Activated CD4-positive, alpha-beta memory T cell treated with anti-CD3 and anti-CD28 coated beads for 36 hours (primary cell): ENCODE measurements at places on chromosomes 16 and 17. TPM values are rescaled to one million over a fixed set of nuclear protein-coding genes. Genes with fewer than 3 reads are reported as not detected.

DNA sequence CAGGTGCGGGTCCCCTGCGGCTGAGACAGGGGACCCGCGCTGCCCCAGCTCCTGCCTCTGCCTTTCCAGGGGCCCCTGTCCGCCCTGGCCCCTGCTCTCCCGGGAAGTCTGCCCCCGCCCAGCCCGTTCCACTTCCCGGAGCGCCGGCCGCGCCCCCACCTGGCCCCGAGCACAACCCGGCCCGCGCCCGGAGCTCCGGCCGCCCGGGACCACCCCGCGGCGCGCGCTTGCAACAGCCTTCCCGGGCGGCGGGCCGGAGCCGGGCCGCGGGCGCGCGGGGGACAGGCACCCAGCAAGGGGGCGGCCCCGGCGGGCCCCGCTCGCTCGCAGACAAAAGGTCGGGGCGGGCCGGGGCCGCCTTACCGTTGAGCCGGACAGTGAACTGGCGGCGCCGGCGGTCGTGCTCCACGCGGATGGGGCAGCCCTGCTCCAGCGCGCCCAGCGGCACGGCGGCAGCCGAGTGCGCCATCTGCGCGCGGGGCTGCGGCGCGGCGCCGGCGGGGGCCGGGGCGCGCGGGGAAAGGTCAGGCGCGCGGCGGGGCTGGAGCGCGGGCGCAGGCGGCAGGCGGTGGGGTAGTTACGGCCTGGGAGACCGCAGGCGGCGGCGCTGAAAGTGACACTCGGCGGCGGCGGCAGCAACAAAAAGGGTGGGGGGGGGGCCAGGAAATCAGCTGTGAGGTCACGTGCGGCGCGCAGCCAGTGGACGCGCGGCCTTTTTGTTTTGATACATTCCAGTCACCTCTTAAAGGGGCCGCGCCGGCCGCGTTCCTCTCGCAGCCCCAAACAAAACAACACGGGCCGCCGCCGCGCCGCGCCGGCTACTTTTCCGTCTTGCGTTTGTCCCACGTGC, at the start of gene NATD1:
Gene NATD1 (minus strand): TSS at position 615 of the 850 bp plus-strand sequence. CDS start 146 bp downstream, at position 469.
- peaks cover 14% of the 10 kb centered on the region for H3K4me1 ChIP-seq
- peak within 1 kb of the TSS; percentile 38 for H3K27ac ChIP-seq
- peak; percentile 86 for DNase-seq

DNA sequence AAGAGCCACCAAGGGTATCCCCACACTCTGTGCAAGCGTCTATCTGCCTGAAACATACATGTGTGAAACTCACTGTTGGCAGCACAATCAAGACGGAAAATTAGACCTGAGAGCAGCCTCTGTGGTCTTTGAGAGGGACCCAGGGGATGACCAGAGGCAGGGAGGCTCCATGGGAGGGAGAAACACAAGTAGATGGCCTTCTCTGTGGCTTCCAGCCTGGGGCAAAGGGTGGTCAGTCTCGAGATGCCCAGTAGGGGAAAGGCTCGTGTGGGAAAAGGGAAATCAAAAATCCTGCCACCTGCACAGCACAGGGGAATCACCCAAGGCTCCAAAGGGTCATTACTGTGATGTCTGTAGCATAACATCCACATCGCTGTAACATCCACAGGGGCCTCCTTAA, 823.3 kb downstream of the KCNJ18 start:
- no peak overlapping the region for H3K4me3 ChIP-seq
- no peaks in the 10 kb centered on the region for H3K36me3 ChIP-seq
- no peak for DNase-seq
- H3K4me1 ChIP-seq: no peaks in the 10 kb centered on the region

- H3K4me3 ChIP-seq: no peak overlapping the region
- DNase-seq: no peak
- H3K27ac ChIP-seq: no peak overlapping the region
- H3K4me1 ChIP-seq: no peaks in the 10 kb centered on the region
- no peaks in the 10 kb centered on the region for H3K36me3 ChIP-seq
- no peaks in the 10 kb centered on the region for H3K27me3 ChIP-seq
Measured at GRCh38 chr17:69231521-69231920, 2.9 kb upstream of the ABCA10 start.

DNA sequence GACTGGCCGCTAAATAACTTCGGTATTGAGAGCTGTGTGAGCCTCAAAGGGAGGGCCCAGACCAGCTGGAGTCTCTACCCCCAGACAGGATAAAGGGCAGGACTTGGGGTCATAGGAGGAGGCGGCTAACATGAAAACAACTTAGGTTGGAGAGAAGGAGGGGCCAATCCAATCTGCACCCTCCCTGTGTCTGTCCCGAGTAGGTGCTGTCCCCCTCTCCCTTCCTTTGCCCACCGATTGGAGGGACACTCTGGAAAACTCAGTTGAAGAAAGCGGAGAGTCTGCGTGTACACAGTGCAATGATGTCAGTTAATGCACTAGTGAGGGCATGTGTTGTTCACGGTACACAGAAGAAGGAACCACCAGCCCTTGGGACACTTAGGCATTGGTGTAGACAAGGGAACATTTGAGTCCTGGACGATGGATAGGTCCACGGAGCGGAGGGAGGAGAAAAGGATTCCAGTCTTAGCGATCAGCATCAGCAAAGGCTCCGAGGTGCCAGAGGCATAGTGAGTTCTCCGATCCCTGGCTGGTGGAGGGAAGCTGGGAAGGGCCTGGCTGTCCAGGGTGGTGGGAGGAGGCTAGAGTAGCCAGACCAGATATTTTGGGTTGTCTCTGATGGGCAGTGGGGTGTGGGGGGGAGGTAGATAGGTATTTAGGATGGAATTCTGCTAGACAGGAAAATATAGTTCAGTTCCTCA, 761 bp downstream of the NOL3 start:
- no peaks in the 10 kb centered on the region for H3K36me3 ChIP-seq
- H3K4me3 ChIP-seq: peak overlapping the region; percentile 67
- DNase-seq: no peak
- H3K4me1 ChIP-seq: peaks cover 34% of the 10 kb centered on the region
- H3K27ac ChIP-seq: no peak overlapping the region

GRCh38 chr16:11629071-11630030, 38.9 kb upstream of the SNN start:
- H3K27ac ChIP-seq: no peak overlapping the region
- H3K27me3 ChIP-seq: no peaks in the 10 kb centered on the region
- H3K4me1 ChIP-seq: peaks cover 30% of the 10 kb centered on the region

- H3K4me1 ChIP-seq: no peaks in the 10 kb centered on the region
- H3K36me3 ChIP-seq: no peaks in the 10 kb centered on the region
- no peaks in the 10 kb centered on the region for H3K27me3 ChIP-seq
- no peak for DNase-seq
- H3K4me3 ChIP-seq: no peak overlapping the region
- no peak overlapping the region for H3K27ac ChIP-seq
Measured at GRCh38 chr17:7413346-7413985, 5.8 kb downstream of the NLGN2 start.

DNA sequence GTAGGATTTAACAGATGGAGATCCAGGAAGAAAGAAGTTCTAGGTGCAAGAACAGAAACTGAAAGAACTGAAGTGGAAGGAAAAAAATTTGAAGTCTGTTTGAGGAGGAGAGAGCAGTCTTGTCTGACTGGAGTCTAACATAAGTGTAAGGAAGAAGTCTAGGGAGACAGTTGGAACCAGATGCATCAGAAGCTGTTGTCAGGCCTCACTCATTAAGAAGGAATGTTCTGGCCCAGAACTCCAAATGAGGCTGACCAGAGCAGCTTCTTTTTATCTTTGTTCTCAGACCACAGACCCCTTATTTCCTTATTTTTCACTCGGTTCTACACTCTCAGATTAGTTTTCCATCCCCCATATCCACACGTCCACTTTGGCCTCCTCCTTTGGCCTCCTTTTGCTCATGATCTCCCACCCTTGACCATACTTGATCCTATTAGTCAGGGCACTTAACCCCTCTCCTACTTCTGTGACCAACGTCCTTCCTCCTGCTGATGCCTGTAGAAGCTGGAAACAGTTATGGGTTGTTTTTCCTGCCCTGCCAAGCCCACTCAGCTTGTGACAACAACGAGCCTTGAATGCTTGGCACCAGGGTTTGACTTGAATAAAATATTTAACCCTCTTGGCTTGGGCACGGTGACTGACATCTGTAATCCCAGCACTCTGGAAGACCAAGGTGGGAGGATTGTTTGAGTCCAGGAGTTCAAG, 7.0 kb upstream of the MYH2 start:
- H3K4me3 ChIP-seq: no peak overlapping the region
- peaks cover 4% of the 10 kb centered on the region for H3K27me3 ChIP-seq
- no peak for DNase-seq
- H3K36me3 ChIP-seq: no peaks in the 10 kb centered on the region
- no peak overlapping the region for H3K27ac ChIP-seq

GRCh38 chr16:53948734-53949430, 244.9 kb downstream of the FTO start:
- H3K4me3 ChIP-seq: no peak overlapping the region
- DNase-seq: no peak
- H3K4me1 ChIP-seq: peaks cover 22% of the 10 kb centered on the region
- H3K27ac ChIP-seq: no peak overlapping the region
- H3K27me3 ChIP-seq: no peaks in the 10 kb centered on the region

- H3K4me1 ChIP-seq: no peaks in the 10 kb centered on the region
- DNase-seq: no peak
- no peak overlapping the region for H3K27ac ChIP-seq
- no peak overlapping the region for H3K4me3 ChIP-seq
- H3K36me3 ChIP-seq: peaks cover 32% of the 10 kb centered on the region
- no peaks in the 10 kb centered on the region for H3K27me3 ChIP-seq
Measured at GRCh38 chr16:17134586-17134985, 336.2 kb downstream of the XYLT1 start.

GRCh38 chr17:17154981-17155380, 51.2 kb downstream of the PLD6 start:
- peaks cover 30% of the 10 kb centered on the region for H3K36me3 ChIP-seq
- peak overlapping the region; percentile 15 for H3K27ac ChIP-seq
- no peak for DNase-seq

GRCh38 chr17:29331075-29331707, 37.2 kb upstream of the NUFIP2 start:
- no peak overlapping the region for H3K27ac ChIP-seq
- no peaks in the 10 kb centered on the region for H3K27me3 ChIP-seq
- no peaks in the 10 kb centered on the region for H3K4me1 ChIP-seq
- no peak overlapping the region for H3K4me3 ChIP-seq

GRCh38 chr17:1914661-1915083, 84.9 kb downstream of the RPA1 start:
- DNase-seq: no peak
- no peak overlapping the region for H3K27ac ChIP-seq
- no peaks in the 10 kb centered on the region for H3K36me3 ChIP-seq

DNA sequence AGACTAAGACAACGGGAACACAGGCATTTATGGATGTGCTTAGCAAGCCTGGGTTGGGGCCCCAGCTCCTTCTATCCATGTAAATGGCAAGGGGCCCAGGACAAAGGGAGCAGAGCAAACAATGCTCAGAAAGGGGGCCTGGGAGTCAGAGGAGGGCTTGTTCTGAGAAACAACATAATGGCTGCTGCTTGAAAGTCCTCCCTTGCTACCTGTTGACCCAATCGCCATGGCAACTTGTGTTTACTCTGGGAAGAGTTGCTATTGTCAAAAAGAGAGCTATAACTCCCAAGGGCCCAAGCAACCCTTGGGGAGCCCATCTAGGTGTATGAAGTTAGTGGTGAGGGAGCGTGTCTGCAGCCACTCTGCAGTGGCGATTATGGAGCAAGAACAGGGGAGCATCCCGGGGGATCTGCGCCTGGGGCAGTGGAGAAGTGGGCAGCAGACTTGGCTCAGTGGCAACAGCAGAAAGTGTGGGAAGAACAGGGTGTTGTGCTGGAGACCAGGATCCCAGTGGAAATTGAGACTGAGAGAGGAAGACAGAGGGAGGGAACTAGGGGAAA, 118.7 kb upstream of the NLRP1 start:
- no peak for DNase-seq
- H3K4me3 ChIP-seq: no peak overlapping the region
- H3K27me3 ChIP-seq: peaks cover 16% of the 10 kb centered on the region
- no peak overlapping the region for H3K27ac ChIP-seq
- H3K4me1 ChIP-seq: no peaks in the 10 kb centered on the region

- H3K4me1 ChIP-seq: no peaks in the 10 kb centered on the region
- no peaks in the 10 kb centered on the region for H3K36me3 ChIP-seq
- no peak for DNase-seq
- H3K4me3 ChIP-seq: no peak overlapping the region
- H3K27ac ChIP-seq: no peak overlapping the region
- peaks cover 10% of the 10 kb centered on the region for H3K27me3 ChIP-seq
Measured at GRCh38 chr16:82476786-82477185, 150.0 kb upstream of the CDH13 start.

GRCh38 chr17:57332501-57332900, 76.2 kb downstream of the MSI2 start:
- no peak overlapping the region for H3K4me3 ChIP-seq
- H3K36me3 ChIP-seq: peaks cover 3% of the 10 kb centered on the region
- H3K27ac ChIP-seq: no peak overlapping the region
- peaks cover 23% of the 10 kb centered on the region for H3K4me1 ChIP-seq

DNA sequence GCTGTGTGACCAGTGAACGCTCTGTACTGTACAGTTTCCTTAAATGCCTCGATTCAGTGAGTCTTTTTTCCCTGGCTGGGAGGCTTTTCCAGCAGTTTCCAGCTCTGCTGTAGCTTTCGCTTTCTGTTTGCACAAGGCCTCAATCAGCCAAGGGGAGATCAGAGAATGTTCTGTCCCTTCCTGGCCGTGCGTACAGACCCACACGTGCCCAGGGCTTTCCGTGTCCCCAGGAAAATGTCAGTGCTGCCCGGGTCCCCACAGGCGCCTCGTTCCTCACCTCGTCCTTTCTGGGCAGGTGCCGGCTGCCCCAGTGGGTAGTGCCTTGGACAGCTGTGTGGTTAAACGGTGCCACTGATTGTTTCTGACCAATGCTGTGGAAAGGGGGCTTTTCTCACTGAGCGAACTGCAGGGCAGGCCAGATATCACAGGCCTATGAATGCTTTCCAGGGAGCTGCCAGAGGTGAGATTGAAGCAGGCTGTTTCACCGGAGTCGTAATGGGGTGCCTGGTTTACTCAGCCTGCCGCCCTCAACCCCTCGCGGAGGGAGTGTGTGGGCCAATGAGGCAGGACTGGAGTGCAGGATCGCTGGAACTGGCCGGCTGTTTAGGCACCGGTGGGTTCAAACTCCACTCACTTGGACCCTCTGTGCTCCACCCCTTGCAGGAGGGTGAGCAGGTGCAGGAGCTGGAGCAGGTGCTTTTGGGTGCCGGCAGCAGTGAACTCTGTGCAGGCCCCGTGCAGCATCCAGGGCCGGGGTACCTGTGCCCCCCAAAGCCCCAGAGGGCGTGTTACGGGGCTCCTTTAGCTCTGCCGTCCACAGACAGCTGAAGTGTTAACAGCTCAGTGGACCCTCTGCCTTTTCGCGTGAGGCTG, 44.4 kb downstream of the ZNF778 start:
- H3K36me3 ChIP-seq: no peaks in the 10 kb centered on the region
- H3K4me1 ChIP-seq: peaks cover 10% of the 10 kb centered on the region
- H3K4me3 ChIP-seq: no peak overlapping the region

MYH3 gene
- 2.4 TPM for total RNA-seq

ABCC6 gene
- not detected for total RNA-seq

TBX2 gene
- total RNA-seq: not detected

CDH1 gene
- total RNA-seq: 2.4 TPM

ZNF423 gene
- not detected for total RNA-seq

TBC1D3E gene
- not detected for total RNA-seq

CCL7 gene
- not detected for total RNA-seq

MAF gene
- 360 TPM for total RNA-seq

CD300H gene
- total RNA-seq: not detected
